ENCODE measurements at places on chromosomes 1 and 21.
A peak's percentile ranks its signal among the peaks of the same experiment; 100 is the strongest.

- no peak for DNase-seq
These were observed 26.4 kb upstream of the VPS13D start for GRCh38 chr1:12203216-12204007.

DNA sequence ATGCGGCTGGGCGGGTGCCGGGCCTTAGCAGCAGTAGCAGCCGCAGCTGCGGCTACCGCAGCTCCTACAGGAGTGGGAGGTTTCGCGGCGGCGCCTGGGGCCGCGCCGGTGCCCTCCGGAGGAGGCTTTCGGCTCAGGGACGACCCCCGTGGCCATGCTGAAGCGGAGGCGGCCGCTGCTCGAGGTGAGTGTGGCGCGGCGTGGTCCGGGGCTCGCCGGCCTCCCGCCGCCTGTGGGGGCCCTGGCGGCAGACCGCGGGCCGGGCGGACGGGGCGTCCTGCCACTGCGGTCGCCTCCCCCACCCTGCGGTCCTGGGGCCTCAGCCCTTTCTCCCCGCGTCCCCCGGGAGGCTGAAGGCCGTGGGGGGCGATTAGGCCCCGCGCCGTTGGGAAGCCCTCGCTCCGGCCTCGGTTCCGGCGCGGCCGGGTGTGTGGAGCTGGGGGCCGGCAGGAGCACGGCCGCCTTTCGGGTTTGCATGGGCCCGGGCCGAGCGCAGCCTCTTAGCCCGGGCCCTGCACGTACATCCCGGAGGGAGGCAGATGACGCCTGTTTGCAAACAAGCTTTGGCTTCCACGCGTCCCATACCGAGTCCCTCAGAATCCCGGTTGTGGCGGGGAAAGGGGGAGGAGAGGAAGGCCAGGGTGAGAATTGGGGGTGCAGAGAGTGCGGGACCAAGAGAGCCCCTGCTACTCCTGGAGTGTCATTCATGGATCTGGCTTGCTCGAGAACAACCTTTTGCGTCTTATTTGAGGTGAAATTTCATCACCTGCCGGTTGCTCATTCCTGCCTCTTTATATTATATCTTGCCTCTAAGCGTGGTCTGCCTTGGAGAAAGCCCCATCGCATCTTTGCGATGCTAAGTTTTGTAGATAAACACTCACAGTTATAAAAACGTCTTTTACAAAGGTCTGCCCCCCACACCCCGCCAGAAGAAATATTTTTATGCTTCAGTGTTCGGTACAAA, 613 bp downstream of the ZFYVE9 start:
- DNase-seq, result no peak

DNA sequence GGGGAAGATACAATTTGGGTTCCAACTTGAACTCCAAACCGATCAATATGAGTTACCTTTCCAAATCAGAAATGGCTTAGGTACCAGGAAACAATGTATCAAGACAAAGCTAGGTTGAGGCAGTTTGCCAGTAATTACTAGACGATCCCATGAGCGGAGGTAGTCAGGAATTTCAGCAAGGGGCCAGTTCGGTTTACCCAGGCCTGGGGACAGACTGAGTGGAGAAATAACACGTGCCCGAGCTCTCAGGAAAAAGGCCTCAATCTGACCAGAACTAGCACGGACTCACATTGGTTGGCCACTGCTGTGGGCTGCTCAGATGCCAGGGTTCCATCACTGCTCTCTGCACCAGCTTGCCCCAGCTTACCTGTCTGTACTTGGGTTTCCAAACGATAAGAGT, 15.3 kb downstream of the CLSTN1 start:
- DNase-seq, result no peak

- peak; percentile 17 for DNase-seq
These were observed at the start of gene KCTD3 for GRCh38 chr1:215566556-215567490. Gene KCTD3 (plus strand): TSS chr1:215567304. CDS start chr1:215567686, 382 bp downstream.

DNA sequence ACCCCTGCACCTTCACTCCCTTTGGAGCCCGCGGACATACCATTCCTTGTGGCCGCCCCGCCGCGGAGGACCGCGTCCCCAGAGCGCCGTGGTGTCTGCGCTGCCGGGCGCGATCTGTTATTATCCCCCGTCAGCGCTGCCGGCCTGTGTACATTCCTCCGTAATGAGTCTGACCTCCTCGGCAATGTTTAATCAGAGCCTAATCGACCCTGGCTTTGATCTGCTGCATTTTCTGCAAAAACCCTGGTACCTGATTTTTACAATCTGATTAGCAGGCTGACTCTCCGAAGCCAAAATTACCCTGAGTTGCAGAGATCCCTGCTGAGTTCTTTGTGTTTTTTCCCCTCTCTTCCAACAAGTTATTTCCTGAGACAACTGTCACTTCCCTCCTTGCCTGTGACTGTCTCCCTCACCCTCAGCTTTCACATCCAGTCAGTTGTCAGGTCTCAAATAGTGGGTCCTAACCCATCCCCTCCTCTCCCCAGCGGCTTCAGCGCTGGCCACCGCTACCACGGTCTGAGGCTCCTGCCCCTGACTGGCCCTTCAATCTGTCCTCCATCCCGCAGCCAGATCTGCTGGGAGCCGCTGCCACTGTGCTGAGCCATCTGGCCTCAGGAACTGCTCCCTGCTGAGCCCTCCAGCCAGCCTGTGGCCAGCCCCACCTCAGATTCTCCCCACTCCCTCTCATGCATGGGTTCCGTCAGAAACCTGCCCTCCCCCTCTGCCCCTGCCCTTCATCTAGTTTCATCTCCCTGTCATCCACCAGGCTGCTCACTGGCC, 53.5 kb downstream of the GLIS1 start:
- no peak for DNase-seq

- DNase-seq, result no peak
These were observed 37.9 kb downstream of the WNT4 start for GRCh38 chr1:22104865-22105437.

GRCh38 chr1:114833421-114833820, 21.2 kb upstream of the SYCP1 start:
- DNase-seq, result no peak

- no peak for DNase-seq
These were observed 12.6 kb upstream of the SERINC2 start for GRCh38 chr1:31400393-31400792.

DNA sequence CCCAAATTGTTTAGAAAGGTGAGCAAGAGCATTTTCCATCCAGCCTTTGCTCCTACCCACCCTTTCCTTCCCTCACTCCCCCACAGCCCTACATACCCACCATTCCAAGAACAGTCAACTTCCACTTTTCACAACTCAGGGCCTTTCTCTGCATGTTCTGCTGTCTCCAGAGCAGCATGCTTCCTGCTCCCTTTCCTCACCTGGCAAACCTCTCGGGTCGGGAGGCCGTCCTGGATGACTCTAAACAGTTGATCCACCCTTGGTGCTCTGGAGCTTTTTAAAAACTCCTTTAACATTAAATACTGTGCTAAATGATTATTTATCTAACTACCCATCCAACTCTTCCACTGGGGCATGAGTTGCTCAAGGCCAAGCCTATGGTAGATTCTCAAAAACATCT, 200.6 kb downstream of the SETD4 start:
- no peak for DNase-seq

GRCh38 chr1:7389201-7389905, 381.7 kb upstream of the VAMP3 start:
- DNase-seq, result no peak

- DNase-seq, result no peak
These were observed 1.1 kb upstream of the RPRD2 start for GRCh38 chr1:150362721-150363425.

DNA sequence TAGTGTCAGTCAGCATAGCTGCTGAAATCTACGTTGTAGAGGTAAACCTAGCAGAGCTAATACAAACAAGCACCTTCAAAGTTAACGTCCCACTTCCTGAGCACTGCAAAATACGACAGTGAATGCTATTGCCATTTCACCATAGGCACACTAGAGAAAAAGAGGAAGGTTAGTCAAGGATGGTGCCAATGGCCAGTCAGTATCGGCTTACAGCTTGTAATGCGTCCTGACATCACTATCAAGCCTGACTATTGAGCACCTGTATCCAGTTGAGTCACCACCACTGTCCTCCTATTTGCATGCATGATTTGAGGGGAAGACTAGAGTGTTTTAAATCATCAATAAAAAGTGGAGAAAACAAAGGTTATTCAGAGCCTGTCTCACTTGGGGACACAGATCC, 34.4 kb downstream of the NUCKS1 start:
- DNase-seq, result no peak

DNA sequence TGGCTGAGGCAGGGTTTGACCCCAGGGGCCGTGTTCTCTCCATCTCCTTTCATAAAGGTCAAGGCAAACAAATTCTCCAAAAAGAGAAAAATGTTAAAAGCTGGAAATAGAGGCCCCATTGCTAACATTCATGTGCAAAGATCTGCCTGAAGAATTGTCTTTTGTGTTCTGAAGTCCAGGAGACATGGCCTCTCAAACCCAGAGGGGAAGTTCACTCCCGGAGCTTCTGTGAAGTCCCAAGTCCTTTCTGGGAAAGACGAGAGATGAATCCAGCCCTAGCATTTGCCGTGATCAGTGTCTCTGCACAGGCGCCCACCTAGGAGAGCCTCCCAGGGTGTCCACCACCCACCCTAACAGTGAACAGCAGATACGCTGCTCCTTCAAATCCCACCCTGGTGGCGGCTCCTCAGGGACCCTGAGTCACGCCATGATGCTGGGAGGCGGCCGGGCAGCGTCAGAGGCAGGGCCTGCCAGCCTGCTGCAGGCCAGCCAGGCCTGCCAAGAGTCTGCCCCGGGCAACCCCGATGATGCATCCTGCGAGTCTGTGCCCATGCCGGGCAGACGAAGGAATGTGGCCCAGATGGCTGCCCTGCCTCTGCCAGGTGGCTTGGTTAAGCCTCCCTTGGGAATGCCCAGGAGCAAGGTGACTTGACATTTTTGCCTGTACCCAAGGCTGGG, 5.2 kb upstream of the C2CD2 start:
- DNase-seq, result no peak
